Aortic smooth muscle cell (primary cell): ENCODE measurements at places on chromosomes 5 and 9. TPM values are rescaled to one million over a fixed set of nuclear protein-coding genes. Genes with fewer than 3 reads are reported as not detected.

PCDHGA7 gene
- total RNA-seq = 3.4 and 4.8 TPM in 2 replicates

NEURL1B gene
- 3.4 and 6.2 TPM in 2 replicates for total RNA-seq

GABRA6 gene
- total RNA-seq = not detected in 2 replicates

MAPK9 gene
- 22.4 and 25.2 TPM in 2 replicates for total RNA-seq

ITGA2 gene
- total RNA-seq = 88.0 and 113 TPM in 2 replicates

SH3GL2 gene
- total RNA-seq = 0.13 TPM in 1 of 2 replicates, not detected in the other

LHX2 gene
- not detected in 2 replicates for total RNA-seq

DAB2IP gene
- 25.6 and 36.7 TPM in 2 replicates for total RNA-seq

MTAP gene
- total RNA-seq = 22.9 and 33.8 TPM in 2 replicates

ABLIM3 gene
- total RNA-seq = 14.9 and 16.7 TPM in 2 replicates

TLX3 gene
- not detected in 2 replicates for total RNA-seq

DCP2 gene
- total RNA-seq = 16.5 and 17.2 TPM in 2 replicates

CDH12 gene
- not detected in 2 replicates for total RNA-seq

NOXA1 gene
- total RNA-seq = 0.53 and 0.56 TPM in 2 replicates

IL13 gene
- total RNA-seq = not detected in 2 replicates

CD74 gene
- total RNA-seq = 1.5 and 1.6 TPM in 2 replicates

PRR16 gene
- 3.2 and 3.7 TPM in 2 replicates for total RNA-seq

ARHGEF37 gene
- 0.99 and 1.1 TPM in 2 replicates for total RNA-seq

SET gene
- total RNA-seq = 652 and 693 TPM in 2 replicates

TRMT10B gene
- 3.3 and 4.6 TPM in 2 replicates for total RNA-seq

TRIP13 gene
- 14.2 and 26.2 TPM in 2 replicates for total RNA-seq

ENG gene
- 31.2 and 69.0 TPM in 2 replicates for total RNA-seq

CSF1R gene
- under 0.01 TPM in 1 of 2 replicates, not detected in the other for total RNA-seq

CYSRT1 gene
- total RNA-seq = 0.87 and 1.2 TPM in 2 replicates

SPATA31C1 gene
- not detected in 2 replicates for total RNA-seq

SETX gene
- 72.7 and 78.9 TPM in 2 replicates for total RNA-seq

NR4A3 gene
- total RNA-seq = 2.4 and 3.6 TPM in 2 replicates

PRDM9 gene
- not detected in 2 replicates for total RNA-seq

MOB3B gene
- total RNA-seq = under 0.01 and 0.06 TPM in 2 replicates

GPR150 gene
- 0.06 and 0.13 TPM in 2 replicates for total RNA-seq

PAPPA gene
- total RNA-seq = 8.6 and 21.9 TPM in 2 replicates

HINT1 gene
- 192 and 236 TPM in 2 replicates for total RNA-seq

OR13F1 gene
- total RNA-seq = not detected in 2 replicates

PCSK1 gene
- 0.81 and 2.2 TPM in 2 replicates for total RNA-seq

LRSAM1 gene
- 10.8 and 12.1 TPM in 2 replicates for total RNA-seq

HTR1A gene
- total RNA-seq = not detected in 2 replicates
